ENCODE measurements at places on chromosomes 7 and 10. TPM values are rescaled to one million over a fixed set of nuclear protein-coding genes. Genes with fewer than 3 reads are reported as not detected.

- peak; percentile 50 for DNase-seq
These were observed 671 bp upstream of the ATAD1 start for GRCh38 chr10:87818505-87819288.

- no peak for DNase-seq
These were observed 73.4 kb downstream of the LHPP start for GRCh38 chr10:124534826-124535601.

Gene LIPN
- total RNA-seq: not detected

Gene PRSS1
- total RNA-seq: not detected

DNA sequence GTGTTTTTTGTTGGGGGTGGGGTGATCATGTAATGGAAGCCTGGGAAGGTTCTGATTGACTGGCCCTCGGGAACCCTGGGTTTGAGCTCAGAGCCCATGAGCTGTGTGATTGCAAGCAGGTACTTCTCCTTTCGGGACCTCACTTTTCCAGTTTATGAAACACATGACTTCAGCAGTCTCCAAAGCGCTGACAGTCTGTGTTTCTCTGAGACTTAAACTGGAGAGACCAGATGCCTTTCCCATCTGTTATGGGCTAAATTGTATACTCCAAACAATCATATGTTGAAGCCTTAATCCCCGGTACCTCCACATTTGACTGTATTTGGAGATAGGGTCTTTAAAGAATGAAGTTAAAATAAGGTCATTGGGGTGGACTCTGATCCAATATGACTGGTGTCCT lies 493.6 kb downstream of the GALNT17 start:
- DNase-seq: no peak
